Uterus (tissue), 4 donors: ENCODE measurements at places on chromosomes 12 and 14. TPM values are rescaled to one million over a fixed set of nuclear protein-coding genes. Genes with fewer than 3 reads are reported as not detected.

GRCh38 chr12:111038941-111039340 lies 118.6 kb upstream of the MYL2 start:
- no peak for DNase-seq

GRCh38 chr12:29707846-29708245 lies 75.9 kb downstream of the TMTC1 start:
- DNase-seq = no peak

DNA sequence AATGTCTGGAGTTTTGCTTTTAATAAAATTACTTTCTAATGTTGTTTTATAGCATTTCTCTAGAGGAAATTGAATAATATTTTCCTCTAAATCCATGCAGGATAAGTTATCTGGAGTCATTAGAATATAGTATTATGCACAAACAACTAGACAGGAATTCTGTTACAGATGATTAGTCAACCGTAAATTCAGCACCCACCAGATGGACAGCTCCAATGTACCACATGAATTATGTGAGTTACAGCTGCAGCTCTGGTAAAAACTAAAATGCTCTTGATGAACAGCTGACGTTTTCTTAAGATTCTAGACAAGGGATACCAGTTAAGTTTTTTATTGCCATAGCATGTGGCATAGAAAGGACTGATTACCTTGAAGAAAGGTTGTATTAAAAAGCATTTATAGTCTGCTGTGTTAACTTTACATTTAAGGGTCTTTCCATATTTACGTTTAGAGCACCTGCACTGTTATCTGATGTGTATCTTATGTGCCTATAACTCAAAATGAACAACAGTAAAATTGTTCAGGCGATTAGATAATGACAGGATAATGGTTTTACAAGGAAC lies 321.4 kb upstream of the LRFN5 start:
- DNase-seq = no peak

The C12orf50 gene
- not detected for total RNA-seq

GRCh38 chr12:130992979-130993538 lies 39.4 kb downstream of the ADGRD1 start:
- no peak for DNase-seq

- DNase-seq = no peak
Measured at GRCh38 chr12:41993283-41993682, 151.4 kb downstream of the GXYLT1 start.

GRCh38 chr14:22623047-22623446 lies 21.1 kb downstream of the OR6J1 start:
- no peak for DNase-seq

The KCNA5 gene
- total RNA-seq = not detected

DNA sequence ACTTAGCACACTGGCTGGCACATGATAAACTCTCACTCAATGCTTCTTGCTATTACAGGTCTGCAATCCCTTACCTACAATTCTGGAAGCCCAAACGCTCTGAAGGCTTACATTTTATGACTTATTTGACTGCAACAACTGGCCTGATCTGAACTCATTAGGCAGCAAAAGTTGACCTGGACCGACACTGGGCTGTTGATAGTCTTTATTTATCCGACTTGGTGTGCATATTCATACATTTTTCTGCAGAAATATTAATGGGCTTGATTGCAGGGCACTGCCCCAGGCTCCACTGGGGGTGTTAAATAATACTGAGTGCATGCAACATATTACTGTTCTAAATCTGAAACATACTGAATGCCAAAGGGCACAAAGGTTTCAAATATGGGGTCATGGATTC lies 1076.7 kb downstream of the BCL11B start:
- no peak for DNase-seq
